Natural killer cell (primary cell): ENCODE measurements at places on chromosomes 1 and 21. TPM values are rescaled to one million over a fixed set of nuclear protein-coding genes. Genes with fewer than 3 reads are reported as not detected.

SYT2 gene
- not detected for total RNA-seq

ZYG11B gene
- 10.7 TPM for total RNA-seq

CFHR2 gene
- not detected for total RNA-seq

PKLR gene
- not detected for total RNA-seq

SFN gene
- total RNA-seq = 1.3 TPM

ATP1B1 gene
- 3.4 TPM for total RNA-seq

CCDC27 gene
- total RNA-seq = not detected

GCSAML gene
- 0.19 TPM for total RNA-seq

CCDC30 gene
- total RNA-seq = 4.5 TPM

EXO5 gene
- total RNA-seq = 9.6 TPM

ANXA9 gene
- total RNA-seq = not detected

CRP gene
- total RNA-seq = not detected

ARHGEF11 gene
- total RNA-seq = 2.8 TPM

ADCY10 gene
- 1.00 TPM for total RNA-seq

ANGPTL3 gene
- total RNA-seq = not detected

PRAMEF25 gene
- not detected for total RNA-seq

PIK3R3 gene
- 5.2 TPM for total RNA-seq

HOOK1 gene
- 2.6 TPM for total RNA-seq

LRRC3 gene
- 0.38 TPM for total RNA-seq

KRTAP11-1 gene
- not detected for total RNA-seq

PLA2G2D gene
- total RNA-seq = not detected

OLIG2 gene
- total RNA-seq = not detected

PLEKHN1 gene
- total RNA-seq = 1.9 TPM

AMY1C gene
- total RNA-seq = not detected

USH2A gene
- not detected for total RNA-seq

KCNE2 gene
- 0.60 TPM for total RNA-seq

CCSAP gene
- total RNA-seq = 14.0 TPM
